Suppressor macrophage (primary cell): ENCODE measurements at places on chromosomes 3 and 15.

DNA sequence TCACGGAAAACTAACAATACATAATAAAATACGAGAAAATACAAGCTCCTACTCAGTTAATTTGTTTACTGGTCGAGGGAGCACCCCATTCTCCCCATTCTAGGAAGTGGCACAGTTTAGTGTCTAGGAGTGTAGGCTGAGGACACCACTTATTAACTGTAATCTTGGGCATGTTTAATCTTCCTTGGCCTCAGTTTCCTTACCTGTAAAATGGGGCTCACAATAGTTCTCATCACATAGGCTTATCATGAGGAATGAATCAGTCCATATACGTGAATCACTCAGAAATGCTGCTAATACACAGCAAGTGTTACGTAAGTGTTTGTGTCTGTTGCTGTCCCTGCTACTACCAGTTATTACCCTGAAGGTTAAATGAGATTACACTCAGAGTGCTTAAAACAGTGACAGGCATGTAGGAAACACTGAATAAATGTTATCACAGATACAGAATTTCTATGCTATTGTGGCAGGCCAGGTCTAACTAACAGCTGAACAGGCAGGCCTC is 210.2 kb downstream of the OSBPL10 start:
- no peak for DNase-seq

GRCh38 chr3:111715911-111716523 is 120.9 kb upstream of the ZBED2 start:
- DNase-seq: peak; percentile 16

DNA sequence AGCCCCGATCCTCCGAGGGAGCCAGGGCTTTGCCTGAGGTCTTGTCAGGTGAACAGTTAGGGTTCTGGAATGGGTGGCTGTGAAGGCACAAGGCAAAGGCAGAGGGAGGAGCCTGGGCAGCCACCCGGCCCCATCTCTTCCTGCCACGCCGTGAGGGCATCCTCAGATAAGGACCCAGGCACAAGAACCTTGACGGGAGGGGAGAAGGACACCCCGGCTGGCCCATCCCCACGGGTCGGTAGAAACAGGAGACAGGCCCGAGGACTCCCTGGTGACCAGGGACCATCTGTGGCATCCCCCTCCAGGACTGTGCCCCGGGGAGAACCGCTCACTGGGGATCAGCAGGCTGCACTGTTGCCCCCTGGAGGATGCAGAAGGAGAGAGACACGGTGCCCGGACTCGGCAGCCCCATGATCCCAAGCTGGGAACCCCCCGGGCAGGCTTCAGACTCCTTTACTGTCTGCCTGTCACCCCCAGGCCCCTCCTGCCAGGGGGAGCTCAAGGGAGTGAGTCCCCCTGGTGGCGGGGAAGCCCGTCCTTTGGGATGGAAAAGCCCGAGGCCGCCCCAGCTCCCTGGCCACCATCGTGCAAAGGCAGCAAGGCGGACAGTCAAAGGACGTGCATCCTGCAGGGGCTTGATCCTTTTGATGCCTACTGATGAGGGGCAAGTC is 12.3 kb upstream of the PCSK6 start:
- DNase-seq: peak; percentile 40

DNA sequence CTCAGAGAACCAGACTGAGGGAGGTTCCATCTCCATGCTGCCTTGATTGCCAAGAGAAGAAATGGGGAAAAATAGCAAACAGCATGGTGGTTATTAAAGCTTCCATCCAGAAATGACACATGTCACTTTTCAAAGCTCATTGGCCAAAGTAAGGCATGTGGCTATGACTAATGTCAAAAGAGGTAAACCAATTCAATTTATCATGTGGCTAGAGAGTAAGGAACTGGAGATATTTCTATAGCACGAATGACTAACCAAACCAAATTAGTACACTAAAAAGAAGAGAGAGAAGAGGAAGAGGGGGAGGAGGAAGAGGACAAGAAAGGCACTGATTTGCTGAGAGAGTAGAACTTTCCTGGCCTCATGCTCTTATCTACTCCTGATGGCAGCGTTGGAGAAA is 115.2 kb upstream of the SLC6A11 start:
- peak; percentile 38 for DNase-seq

DNA sequence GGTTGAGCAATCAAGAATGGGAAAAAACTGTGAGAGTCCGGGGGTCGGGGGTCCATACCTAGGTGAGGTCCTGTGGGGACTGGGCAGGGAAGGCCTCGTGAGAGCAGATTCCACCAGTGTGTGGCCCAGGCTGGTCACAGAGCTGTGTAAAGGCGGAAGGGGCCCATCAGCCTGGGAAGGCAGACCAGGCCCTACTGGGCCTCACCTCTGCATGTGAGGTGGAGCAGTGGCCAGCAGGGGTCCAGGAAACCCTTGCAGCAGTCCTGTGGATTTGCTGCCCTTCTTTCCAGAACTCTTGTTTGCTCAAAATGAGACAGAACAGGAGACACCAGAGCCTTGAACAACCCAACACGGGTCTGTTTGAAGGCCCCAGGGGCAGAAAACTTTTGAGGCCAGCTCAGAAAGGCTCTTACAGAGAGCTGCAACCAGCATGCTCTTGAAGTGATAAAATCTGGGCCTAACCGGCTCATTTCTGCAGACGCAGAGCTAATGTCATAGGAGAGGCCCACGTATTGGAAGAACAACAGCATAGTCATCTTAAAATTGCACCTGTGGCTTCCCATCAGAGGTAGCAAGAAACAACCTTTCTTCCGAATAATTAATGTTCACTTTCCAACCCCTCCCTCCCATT is 30.3 kb upstream of the HHATL start:
- no peak for DNase-seq

DNA sequence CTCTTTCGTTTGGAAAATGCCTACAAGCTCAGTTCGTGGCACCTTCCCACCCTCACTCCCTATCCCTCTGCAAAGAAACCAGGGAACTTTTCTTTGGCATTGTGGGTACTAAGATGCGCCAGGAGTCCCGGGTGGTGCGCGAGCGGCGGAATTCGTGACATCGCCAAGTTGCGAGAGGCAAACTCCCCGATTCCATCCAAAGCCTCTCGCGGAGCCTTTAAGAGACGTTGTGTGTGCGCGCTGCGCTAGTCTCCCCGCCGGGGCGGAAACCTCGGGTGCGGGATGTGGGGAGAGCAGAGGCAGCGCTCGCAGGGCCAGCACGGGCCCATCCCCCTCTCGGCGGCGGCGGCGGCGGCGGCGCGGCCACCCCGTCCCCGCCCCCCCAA is 443 bp upstream of the NR2F2 start:
- DNase-seq: no peak

DNA sequence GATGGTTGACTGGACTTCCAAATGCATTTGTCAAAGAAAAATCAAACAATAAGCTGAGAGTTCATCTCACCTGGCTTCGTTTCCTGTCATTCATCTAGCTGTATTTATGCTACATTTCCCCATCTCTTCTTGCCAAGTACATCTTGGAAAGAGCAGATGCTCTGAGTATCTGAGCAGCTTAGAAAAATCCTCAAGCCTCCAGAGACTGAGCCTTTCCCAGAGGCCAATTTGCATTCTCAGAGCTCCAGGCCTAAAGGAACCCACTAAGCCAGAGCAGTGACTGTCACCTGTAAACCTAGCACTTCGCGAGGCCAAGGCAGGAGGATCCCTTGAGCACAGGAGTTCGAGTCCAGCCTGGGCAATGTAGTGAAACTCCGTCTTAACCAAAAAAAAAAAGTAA is 100.5 kb downstream of the XXYLT1 start:
- DNase-seq: no peak

GRCh38 chr3:156892701-156893100 is 66.5 kb downstream of the LEKR1 start:
- DNase-seq: peak; percentile 6

DNA sequence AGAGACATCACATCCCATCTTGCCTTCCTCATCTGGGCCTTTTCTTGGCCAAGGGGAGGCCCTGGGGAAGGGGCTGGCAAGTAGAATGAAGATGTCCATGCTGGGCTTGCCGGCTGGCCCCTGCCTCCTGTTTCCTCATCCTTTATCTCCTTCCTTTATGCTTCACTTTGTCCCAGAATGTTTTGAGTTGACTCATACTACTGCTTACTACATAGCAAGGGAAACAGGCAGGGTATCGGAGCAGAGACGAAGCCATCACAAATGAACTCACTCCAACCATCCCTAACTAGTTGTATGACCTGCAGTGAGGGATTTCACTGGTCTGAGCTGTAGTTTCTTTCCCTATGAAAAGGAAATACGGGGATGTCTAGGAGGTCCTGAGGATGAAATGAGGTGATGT is 66.0 kb downstream of the CHDH start:
- no peak for DNase-seq

- DNase-seq: peak; percentile 38
These were observed 69.4 kb upstream of the PLXNA1 start for GRCh38 chr3:126913524-126913923.

DNA sequence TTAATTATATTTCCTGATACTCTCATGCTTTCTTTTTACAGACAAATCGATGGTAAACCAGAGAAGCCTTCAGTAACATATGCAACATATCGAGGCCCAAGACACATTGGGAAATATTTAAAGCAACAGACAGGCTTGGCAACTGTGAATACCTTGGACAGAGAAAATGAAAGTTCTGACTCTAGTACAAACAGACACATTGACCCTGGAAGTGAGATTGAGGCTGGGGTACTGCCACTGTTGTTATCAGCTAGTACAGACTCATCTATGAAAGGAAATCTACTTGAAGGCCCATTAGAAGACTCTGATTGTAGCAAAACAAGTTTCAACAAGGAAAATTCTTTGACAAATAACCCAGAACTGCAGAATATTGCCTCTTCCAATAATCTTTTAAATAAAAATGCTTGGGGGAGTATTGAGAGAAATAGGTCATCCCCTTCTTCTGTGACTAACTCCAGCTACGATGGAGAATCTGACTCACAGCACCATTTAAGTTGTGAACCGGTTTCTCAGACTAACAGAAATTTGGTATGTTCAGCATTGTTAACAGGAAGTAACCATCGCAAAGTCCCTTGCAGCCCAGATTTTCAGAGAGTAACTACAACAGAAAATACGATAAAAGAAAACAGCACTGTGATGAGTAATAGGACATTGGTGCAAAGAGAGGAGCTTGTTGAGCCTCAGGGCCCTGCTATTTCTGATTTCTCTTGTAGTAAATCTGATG is 50.2 kb downstream of the CRYBG3 start:
- DNase-seq: no peak

DNA sequence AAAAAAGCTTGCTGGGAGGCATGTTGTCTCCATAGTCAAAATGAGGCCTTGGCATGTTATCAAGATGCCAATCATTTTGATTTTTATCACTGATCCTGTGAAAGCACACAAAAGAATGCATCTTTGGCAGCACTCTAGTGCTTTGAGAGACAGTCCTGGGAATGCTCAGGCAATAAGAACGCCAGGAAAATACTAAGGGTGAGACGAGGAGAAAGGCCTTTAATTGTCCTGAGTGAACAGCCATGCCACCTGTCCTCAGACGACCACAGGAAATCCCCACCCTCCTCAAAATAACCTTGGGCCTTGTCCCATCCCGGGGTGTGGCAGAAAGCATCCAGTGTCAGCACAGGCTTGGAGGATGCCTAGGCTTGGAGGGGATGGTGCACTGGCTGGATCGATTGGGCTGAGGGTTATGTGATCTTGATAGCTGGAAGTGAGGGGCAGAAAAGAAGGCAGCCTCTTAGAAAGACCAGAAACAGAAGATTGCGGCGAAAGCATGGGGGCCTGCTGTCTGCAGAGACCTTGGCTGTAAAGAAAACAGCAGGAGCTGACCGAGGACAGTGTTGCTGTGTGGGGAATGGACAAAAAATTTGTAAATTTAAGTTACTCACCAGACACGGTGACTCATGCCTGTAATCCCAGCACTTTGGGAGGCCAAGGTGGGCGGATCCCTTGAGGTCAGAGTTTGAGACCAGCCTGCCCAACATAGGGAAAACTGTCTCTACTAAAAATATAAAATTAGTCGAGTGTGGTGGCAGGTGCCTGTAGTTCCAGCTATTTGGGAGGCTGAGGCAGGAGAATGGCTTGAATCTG is 7.3 kb downstream of the TMEM158 start:
- peak; percentile 49 for DNase-seq
